ENCODE measurements at places on chromosomes 12 and 14. TPM values are rescaled to one million over a fixed set of nuclear protein-coding genes. Genes with fewer than 3 reads are reported as not detected.

The DHRS7 gene
- 266 TPM for total RNA-seq

The DEGS2 gene
- total RNA-seq: 1.6 TPM

The MON2 gene
- total RNA-seq: 32.0 TPM

The PZP gene
- not detected for total RNA-seq

The GARIN6 gene
- total RNA-seq: not detected

The INSM2 gene
- total RNA-seq: 0.07 TPM

The DACT1 gene
- total RNA-seq: 0.40 TPM

The KCNC2 gene
- not detected for total RNA-seq

The GLT8D2 gene
- 1.6 TPM for total RNA-seq

The RNASE2 gene
- total RNA-seq: not detected

The MYF6 gene
- not detected for total RNA-seq

The BICD1 gene
- total RNA-seq: 15.7 TPM

The PEBP1 gene
- total RNA-seq: 313 TPM

The POTEG gene
- 0.12 TPM for total RNA-seq

The SIRT4 gene
- total RNA-seq: 0.98 TPM

The SLC17A8 gene
- not detected for total RNA-seq

The VDR gene
- 19.6 TPM for total RNA-seq

The BAG5 gene
- total RNA-seq: 33.0 TPM

The PAH gene
- not detected for total RNA-seq

The LRRK2 gene
- total RNA-seq: not detected

The CLEC4D gene
- total RNA-seq: not detected

The ALDH6A1 gene
- 5.0 TPM for total RNA-seq

The KRT72 gene
- total RNA-seq: not detected

The TMCC3 gene
- 6.5 TPM for total RNA-seq

The COL2A1 gene
- total RNA-seq: 6.7 TPM

The KCNJ8 gene
- total RNA-seq: 1.0 TPM

The ADAM20 gene
- total RNA-seq: 0.17 TPM

The GYS2 gene
- total RNA-seq: not detected

The PIWIL1 gene
- total RNA-seq: not detected

The GALNT16 gene
- 0.33 TPM for total RNA-seq

The HNF1A gene
- not detected for total RNA-seq

The C3AR1 gene
- not detected for total RNA-seq

The SIX6 gene
- not detected for total RNA-seq

The PTPN21 gene
- 6.3 TPM for total RNA-seq

The TROAP gene
- total RNA-seq: 103 TPM

The AQP2 gene
- total RNA-seq: not detected

The MMP19 gene
- 0.17 TPM for total RNA-seq

The CHURC1 gene
- total RNA-seq: 50.3 TPM

The GNB3 gene
- 1.8 TPM for total RNA-seq

The KRT5 gene
- total RNA-seq: not detected

The SMCO2 gene
- total RNA-seq: 1.7 TPM

The AMDHD1 gene
- total RNA-seq: 1.5 TPM

The FOXG1 gene
- total RNA-seq: not detected
